Urinary bladder (tissue), 4 donors: ENCODE measurements at places on chromosomes 6 and 20. TPM values are rescaled to one million over a fixed set of nuclear protein-coding genes. Genes with fewer than 3 reads are reported as not detected.

Gene RSPO3
- polyA plus RNA-seq = 4.4 TPM

Gene PLCB4
- 11.5 TPM for polyA plus RNA-seq

Gene KCNS1
- 0.16 TPM for polyA plus RNA-seq

Gene COX4I2
- 10.1 TPM for polyA plus RNA-seq

Gene ZSCAN16
- 3.5 TPM for polyA plus RNA-seq

Gene NQO2
- 25.5 TPM for polyA plus RNA-seq

Gene DNMT3B
- 1.0 TPM for polyA plus RNA-seq

Gene TRIM38
- polyA plus RNA-seq = 4.6 TPM

Gene CALHM6
- polyA plus RNA-seq = 7.1 TPM

Gene MYCT1
- polyA plus RNA-seq = 10.6 TPM

Gene PDE7B
- 9.3 TPM for polyA plus RNA-seq

Gene COL9A3
- polyA plus RNA-seq = 9.8 TPM

Gene OPN5
- not detected for polyA plus RNA-seq

Gene MAK
- polyA plus RNA-seq = 0.06 TPM

Gene AIF1
- polyA plus RNA-seq = 41.7 TPM

Gene AHI1
- 8.3 TPM for polyA plus RNA-seq

Gene GCNT2
- polyA plus RNA-seq = 1.5 TPM

Gene CPNE5
- 3.3 TPM for polyA plus RNA-seq

Gene SOX18
- polyA plus RNA-seq = 66.0 TPM

Gene SPATS1
- not detected for polyA plus RNA-seq

Gene PRKN
- 3.5 TPM for polyA plus RNA-seq

Gene IL17F
- not detected for polyA plus RNA-seq

Gene ALDH8A1
- polyA plus RNA-seq = 0.60 TPM

Gene MSH5
- 2.9 TPM for polyA plus RNA-seq

Gene CEP57L1
- 8.0 TPM for polyA plus RNA-seq

Gene NRM
- 20.3 TPM for polyA plus RNA-seq

Gene KCNK5
- polyA plus RNA-seq = 3.1 TPM

Gene SLC23A2
- 17.5 TPM for polyA plus RNA-seq

Gene LY6G6C
- polyA plus RNA-seq = not detected

Gene APOBEC2
- polyA plus RNA-seq = 0.41 TPM

Gene PCMTD2
- polyA plus RNA-seq = 39.1 TPM

Gene ASCC3
- polyA plus RNA-seq = 12.3 TPM

Gene ASXL1
- polyA plus RNA-seq = 28.6 TPM

Gene ABHD12
- 34.3 TPM for polyA plus RNA-seq

Gene LY6G6D
- 1.7 TPM for polyA plus RNA-seq

Gene RPS21
- polyA plus RNA-seq = 4,730 TPM

Gene HSPA1L
- 2.9 TPM for polyA plus RNA-seq
